Mesothelial cell of epicardium (in vitro differentiated cells): ENCODE measurements at places on chromosomes 11 and 22. TPM values are rescaled to one million over a fixed set of nuclear protein-coding genes. Genes with fewer than 3 reads are reported as not detected.

DNA sequence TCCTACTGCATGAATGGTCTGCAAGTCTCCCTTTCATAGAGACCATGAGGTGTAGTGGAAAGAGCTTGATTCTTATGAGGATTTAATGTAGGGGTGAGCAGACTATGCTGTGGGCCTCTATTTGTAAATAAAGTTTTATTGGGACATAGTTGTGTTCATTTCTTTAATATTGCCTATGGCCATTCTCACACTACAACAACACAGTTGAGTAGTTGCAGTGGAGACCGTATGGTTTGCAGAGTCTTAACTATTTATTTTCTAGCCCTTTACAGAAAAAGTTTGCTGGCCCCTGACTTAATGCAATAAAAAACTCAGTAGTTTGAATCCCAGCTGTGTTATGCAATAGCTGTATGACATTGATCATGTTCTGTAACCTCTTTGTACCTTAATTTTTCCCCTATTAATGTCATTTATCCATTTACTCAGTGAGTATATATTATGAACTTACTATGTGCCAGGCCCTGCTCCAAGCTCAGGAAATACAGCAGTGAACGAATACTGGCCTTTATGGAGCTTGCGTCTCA, 106.3 kb downstream of the ATXN10 start:
- DNase-seq, result no peak

DNA sequence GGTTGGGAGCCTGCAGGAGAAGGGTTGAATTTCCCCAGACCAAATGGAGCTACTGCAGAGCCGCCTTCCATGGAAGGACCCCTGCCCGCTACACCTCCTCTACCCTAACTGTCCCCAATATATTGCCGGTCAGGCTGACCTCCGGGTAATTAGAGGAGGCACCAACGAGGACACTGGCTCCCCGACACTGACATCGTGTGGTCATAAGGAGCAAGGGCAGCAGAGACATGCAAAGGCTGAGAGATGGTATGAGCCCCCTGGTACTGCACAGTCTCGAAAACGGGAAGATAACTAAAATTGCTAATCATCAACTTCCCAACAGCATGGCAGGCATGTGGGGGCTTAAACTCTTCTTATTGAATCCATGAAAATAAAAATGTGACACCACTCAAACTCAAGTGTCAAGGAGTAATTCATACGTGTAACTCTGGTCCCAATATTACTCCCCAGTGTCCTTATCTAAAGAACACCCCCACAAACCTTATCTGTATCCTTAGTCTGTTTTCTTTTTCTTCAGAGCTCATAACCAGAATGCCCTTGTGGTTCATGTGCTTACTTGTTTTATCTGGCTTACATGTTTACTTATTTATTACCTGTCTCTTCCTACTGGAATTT, 4.4 kb downstream of the CAVIN3 start:
- peak; percentile 44 for DNase-seq

DNA sequence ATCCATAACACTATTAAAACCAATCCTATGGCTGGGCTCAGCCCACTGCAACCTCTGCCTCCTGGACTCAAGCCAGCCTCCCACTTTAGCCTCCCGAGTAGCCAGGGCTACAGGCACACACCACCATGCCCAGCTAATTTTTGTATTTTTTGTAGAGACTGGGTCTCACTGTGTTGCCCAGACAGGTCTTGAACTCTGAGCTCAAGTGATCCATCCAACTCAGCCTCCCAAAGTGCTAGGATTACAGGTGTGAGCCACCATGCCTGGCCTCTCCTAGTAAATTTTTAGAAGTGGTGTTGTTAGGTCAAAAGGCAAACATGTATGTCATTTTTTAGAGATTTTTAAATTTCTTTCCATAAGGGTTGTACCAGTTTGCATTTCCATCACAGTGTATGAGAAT, 14.2 kb downstream of the F2 start:
- no peak for DNase-seq

- no peak for DNase-seq
Measured at GRCh38 chr11:109970516-109971183, 122.5 kb upstream of the ZC3H12C start.

GRCh38 chr11:100727410-100727809, 40.3 kb downstream of the ARHGAP42 start:
- DNase-seq, result no peak

- no peak for DNase-seq
Measured at GRCh38 chr11:40746282-40746681, 713.2 kb downstream of the LRRC4C start.

DNA sequence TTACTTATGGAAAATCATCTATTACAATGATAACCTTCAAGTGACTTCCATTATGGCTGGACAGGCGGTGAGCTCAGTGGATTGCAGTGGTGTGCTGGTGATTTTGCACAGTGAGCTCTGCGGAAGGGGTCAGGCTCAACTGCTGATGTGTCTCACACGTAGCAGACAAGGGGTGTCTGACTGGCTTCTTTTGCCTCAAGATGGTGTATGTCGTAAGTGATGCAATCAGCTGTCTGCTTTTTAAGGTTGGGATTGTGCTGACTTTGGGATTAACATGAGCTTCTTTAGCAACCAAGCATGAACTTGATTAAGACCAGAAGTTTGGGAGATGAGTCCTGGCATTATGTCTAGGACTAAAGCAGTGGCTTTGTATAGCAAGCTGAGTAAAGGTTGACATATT, 49.5 kb downstream of the POLD3 start:
- DNase-seq, result no peak

DNA sequence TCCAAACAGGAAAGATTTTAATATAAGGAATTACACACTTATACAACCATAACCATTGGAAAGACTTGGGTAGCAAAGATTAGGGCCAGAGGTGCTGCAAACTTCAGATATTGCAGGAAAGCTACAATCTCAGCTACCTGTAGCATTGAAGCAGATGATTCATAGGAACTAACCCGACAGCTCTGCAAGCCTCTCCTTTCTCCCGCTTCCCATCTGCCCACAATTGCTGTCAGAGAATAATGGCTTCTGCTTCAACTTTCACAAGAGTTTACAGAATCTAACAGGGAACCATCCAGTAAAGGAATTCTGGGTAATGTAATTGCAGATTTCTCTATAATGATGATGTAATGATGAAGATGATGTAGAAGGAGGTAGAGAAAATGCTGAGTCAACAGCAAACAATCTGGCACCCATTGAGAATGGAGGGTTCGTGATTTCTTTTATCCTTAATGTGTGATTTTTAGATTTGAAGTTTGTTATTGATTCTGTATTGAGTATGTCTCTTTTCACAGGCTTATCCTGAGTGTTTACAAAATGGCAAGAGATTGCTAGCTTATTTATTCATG, 70.8 kb upstream of the USP47 start:
- no peak for DNase-seq

DNA sequence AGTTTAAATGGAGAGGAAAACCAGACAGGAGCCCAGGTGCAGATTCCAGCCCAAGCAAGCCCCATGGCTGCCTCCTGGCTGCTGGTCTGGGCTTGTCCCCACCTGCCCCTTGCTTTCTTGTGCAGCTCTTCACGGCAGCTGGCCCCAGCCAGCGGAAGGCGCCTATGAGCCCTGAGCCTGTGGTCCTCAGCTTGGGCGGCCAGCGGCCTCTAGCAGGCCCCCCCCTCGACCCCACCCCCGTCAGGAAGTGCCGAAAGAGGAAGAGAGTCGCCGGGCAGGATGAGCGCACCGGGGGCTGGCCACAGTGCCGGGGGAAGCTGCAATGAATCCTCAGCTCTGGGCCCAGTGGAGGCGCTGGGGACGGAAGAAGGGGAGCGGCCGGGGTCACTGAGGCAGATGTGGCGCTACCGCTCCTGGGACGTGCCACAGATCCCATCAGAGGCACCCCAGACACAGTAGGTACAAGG, 2.1 kb upstream of the DGKZ start:
- no peak for DNase-seq

DNA sequence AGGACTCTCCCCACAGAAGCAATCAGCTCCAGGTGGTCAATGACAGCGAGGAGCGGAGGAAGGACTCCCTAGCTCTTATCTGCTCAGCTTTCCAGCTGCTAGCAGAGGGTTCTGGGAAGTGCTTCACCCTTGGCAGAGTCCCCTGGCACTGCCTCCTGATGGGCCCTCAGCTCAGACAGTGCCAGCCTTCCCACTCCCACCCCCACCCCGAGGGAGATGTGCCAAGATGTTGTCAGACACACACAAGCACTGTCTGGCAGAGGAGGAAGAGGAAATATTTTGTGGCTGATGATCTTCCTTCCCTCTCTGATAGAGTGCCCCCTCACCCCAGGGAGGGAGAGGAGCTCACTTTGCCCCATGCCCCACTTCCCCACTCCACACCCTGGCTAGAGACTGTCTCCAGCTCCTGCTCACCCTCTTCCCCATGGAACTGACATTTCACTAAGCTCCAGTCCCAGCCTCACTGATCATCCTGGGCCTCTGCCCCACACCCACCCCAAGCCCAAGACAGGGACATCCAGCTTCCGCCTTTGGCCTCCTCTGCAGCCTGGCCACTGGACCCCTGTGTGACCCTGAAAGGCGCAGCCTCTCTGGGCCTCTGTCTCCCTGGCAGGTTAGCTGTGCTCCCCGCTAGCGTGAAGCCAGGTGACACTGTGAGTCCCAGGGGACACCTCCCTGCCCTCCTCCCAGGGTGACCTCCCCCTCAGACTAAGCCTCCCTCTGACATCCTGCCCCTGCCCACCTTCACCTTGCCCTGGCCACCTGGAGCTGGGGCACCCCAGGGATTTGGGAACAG, 44.5 kb downstream of the SLCO2B1 start:
- no peak for DNase-seq

DNA sequence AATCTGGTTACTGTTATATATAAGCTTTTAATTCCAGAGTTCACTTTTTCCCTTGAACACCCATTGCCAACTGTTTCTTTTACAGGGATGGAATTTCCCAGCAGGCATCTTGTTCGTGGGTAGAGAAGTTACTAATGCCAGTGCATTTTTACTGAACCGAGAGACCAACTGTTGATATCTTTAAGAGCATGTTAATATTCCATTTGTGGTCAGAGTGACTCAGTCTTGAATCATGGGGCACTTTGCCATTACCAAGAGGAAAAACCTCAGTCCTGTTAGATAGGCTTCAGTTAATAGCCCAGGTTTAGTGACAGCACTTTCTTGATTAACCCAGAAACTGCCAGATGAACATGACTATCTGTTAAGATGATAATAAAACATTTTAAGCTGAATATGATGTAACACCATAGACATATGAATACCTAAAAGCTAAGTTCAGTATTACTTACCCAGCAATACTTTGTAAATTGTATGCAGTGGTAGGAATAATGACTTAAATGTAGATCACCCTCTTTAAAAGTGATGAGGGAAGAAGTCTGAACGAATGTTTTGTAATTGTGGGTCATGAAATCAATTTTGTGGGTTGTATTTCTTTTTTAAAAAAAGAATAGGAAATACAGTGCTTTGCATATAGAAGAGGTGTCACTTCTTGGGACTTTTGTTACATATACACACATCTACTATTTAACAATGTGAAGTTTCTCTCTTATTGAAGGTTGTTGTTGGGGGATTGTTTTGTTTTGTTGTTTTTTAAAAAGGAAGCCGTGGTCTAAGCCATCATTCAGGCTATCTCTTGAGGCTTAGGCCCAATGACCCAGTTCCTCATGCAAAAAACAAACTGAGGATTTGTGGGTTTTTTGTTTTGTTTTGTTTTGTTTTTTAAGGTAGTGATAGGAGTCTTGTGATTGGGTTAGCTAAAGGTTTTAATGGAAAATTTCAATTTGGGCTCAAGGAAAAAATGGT, 79.2 kb upstream of the GRIK4 start:
- DNase-seq, result no peak

DNA sequence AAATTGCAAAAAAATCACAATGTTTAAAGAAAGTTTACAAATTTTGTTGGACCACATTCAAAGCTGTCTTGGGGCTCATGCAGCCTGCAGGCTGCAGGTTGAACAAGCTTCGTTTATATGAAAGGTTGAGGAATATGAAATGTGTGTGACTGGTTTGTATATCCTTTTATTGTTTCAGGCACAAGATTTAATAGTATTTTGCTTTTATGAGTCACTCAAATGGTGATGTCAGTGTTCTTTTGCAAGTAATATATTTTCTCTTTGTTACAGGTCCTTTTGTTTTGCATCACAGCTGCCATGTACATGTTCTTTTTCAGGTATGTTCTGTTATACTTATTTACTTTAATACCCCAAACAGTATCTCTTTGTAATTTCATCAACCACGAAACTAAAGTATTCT, 198.6 kb downstream of the TMEM135 start:
- DNase-seq, result no peak

DNA sequence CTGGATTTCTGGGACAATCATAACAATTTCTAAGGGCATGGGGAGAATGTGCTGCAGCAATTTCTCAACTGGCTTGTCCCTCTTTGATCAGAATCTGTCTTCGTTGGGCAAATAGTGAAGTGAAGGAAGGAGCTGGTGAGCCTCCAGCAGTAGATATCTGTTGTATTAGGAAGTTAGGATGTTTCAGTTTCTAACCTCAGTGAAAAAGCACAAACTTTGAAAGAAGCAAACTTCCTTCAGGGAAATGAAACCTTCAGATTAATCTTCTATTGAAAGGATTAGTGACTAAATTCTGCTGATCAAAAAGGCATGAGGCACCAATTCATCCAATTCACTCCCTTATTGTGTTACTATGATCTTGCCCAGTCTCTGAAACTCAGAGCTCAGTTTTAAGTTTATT, 24.3 kb downstream of the LMO2 start:
- no peak for DNase-seq

GRCh38 chr11:86849679-86850078, 49.3 kb downstream of the PRSS23 start:
- no peak for DNase-seq

GRCh38 chr11:95849087-95849825, 59.0 kb downstream of the CEP57 start:
- DNase-seq, result no peak

GRCh38 chr11:130424613-130425140, 3.7 kb downstream of the ADAMTS8 start:
- no peak for DNase-seq

- no peak for DNase-seq
Measured at GRCh38 chr11:64165481-64165841, 452 bp downstream of the MACROD1 start.

- no peak for DNase-seq
Measured at GRCh38 chr11:113994077-113994954, 19.4 kb downstream of the HTR3A start.

Gene DCDC1
- 1.2 to 1.7 TPM (median 1.5 TPM) in 3 replicates for total RNA-seq

Gene PATE2
- total RNA-seq, result 0.20 TPM in 2 of 3 replicates, not detected in the other

Gene VPREB1
- not detected in 3 replicates for total RNA-seq

Gene NRGN
- 2.7 to 2.9 TPM (median 2.7 TPM) in 3 replicates for total RNA-seq

Gene CALCB
- total RNA-seq, result 0.11 TPM in 1 of 3 replicates, not detected in the others

Gene PAX6
- not detected in 3 replicates for total RNA-seq

Gene TIGD3
- total RNA-seq, result 0.49 to 0.75 TPM (median 0.60 TPM) in 3 replicates

Gene SEC14L6
- total RNA-seq, result 2.0 to 2.3 TPM (median 2.1 TPM) in 3 replicates

Gene CD3D
- not detected in 3 replicates for total RNA-seq

Gene PKNOX2
- 20.4 to 23.1 TPM (median 22.2 TPM) in 3 replicates for total RNA-seq

Gene PACS1
- total RNA-seq, result 81.6 to 88.0 TPM (median 87.0 TPM) in 3 replicates
